ENCODE measurements at places on chromosomes 6 and 20.

- DNase-seq: no peak
Measured at GRCh38 chr20:7770578-7770977, 169.7 kb downstream of the HAO1 start.

DNA sequence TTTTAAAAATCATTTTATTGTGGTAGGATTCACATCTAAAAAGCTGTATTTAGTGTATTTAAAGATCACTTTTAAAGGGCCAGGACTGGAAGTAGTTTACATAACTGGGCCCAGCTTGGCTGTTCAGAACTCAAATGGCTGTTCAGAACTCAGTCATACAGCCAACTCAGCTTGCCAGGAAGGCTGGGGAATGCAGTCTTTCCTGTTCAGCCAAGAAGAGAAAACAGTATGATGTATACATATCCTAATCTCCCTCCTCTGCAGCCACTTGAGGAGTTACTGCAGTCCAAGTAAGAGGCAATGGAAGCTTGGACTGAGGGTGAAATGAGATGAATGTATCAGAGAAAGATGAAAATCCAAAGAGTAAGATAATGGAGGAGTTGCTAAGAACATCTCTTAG lies 24.6 kb downstream of the DSTN start:
- no peak for DNase-seq

GRCh38 chr20:45268531-45268930 lies 14.2 kb upstream of the SLPI start:
- DNase-seq: no peak

GRCh38 chr20:36825385-36826104 lies 50.4 kb upstream of the TLDC2 start:
- no peak for DNase-seq

DNA sequence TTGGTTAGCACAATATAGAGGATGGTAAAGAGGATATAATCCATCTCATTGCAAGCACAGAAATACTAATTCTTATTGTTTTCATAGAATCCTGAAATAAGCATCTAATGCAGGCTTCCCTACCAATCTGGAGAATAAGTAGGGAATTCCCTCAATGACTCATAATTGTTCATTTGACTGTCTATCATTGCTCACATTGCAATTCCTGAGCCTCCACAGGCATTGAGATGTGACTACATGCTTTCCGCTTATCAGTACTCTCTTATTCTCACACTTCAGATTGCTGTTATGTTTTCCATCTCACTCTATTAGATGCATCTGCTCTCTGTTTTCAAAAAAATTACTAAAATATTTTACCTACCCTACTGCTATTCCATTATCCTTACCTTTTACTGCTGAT lies 216.2 kb upstream of the PRSS16 start:
- DNase-seq: no peak

DNA sequence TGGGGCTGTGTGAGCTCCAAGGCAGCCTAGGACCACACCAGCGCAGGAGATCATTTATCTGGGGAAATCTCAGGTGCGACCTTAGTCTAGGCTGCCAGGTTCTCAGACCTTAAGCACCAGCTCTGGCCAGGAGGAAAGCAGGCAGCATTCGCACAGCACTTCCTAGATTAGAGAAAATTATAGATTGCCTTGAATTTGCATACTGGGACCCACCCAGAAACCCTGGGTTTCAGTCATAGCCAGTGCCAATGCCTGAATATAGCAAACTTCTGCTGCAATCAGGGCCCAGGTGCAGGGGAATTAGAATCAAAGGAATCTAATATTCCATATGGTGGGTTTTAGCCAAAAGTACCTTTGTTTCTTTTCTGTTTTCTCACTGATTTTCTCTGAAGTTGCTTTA lies 204.3 kb upstream of the CST7 start:
- DNase-seq: no peak

- DNase-seq: no peak
Measured at GRCh38 chr20:36040571-36040970, 72.2 kb downstream of the CNBD2 start.
